ENCODE measurements at places on chromosomes 5 and 9. TPM values are rescaled to one million over a fixed set of nuclear protein-coding genes. Genes with fewer than 3 reads are reported as not detected.

Gene C9
- 0.07 TPM for polyA plus RNA-seq

Gene RNF183
- 6.4 TPM for polyA plus RNA-seq

Gene IGIP
- polyA plus RNA-seq = 8.2 TPM

Gene MARCHF11
- 0.38 TPM for polyA plus RNA-seq

Gene MSX2
- 0.70 TPM for polyA plus RNA-seq

Gene SLC6A19
- 60.5 TPM for polyA plus RNA-seq

Gene SHC3
- polyA plus RNA-seq = 2.6 TPM

Gene ZNF618
- polyA plus RNA-seq = 41.7 TPM

Gene RNF180
- 14.5 TPM for polyA plus RNA-seq

Gene LMX1B
- polyA plus RNA-seq = 18.0 TPM
